Vagina (tissue), 2 donors: ENCODE measurements at places on chromosomes 7 and 10. TPM values are rescaled to one million over a fixed set of nuclear protein-coding genes. Genes with fewer than 3 reads are reported as not detected.

DNA sequence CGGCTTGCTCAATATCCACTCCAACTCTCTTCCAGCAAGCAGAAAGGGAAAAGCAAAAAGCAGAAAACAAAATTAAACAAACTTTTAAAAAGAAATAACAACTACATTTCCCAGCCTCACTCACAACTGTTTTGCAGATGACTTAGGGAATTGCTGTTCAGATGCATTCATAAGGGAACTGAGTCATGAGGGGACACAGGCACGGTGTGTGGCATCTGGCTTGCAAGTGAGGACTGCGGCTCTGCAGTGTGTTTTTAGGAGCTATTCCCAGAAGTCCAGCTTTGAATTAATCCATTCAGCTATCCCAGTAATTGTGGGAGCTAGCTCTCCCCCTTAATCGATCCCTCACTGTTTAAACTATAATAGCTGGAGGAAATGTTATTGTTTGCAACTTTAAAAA, 30.3 kb downstream of the PTN start:
- DNase-seq: no peak

DNA sequence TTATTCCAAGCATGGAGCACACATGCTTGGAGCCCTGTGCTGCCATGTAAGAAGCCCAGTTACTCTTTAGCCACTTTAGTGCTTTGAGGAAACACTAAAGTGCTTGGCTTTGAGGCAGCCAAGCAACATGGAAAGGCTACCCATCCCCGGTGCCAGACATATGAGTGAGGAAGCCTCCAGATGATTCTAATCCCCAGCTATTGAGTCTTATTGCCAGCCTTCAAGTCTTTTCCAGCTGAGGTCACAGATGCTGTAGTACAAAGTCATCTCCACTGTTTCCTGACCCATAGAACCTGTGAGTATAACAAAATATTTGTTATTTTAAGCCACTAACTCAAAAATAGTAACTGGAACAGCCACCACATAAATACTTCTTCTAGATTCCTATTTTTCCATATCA, 91.4 kb upstream of the CYP26C1 start:
- DNase-seq: no peak

DNA sequence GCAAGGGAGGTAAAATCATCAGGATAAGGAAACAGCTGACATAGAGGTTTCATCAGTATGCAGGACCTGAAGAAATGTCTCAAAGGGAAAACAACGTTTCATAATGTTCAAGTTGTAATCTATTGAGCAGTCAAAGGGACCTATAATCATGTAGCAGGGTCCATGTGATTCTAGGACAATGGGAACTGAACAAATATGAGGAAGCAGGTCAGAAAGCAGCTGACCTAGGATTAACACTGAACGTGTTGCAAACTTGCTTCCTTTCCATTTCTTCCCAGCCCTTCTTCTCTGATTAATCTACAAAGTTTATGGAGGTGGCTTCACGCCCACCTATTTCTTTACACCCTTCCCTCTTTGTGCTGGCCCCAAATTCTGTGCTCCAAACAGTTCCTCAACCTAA, 256.9 kb upstream of the AKR1E2 start:
- DNase-seq: no peak

DNA sequence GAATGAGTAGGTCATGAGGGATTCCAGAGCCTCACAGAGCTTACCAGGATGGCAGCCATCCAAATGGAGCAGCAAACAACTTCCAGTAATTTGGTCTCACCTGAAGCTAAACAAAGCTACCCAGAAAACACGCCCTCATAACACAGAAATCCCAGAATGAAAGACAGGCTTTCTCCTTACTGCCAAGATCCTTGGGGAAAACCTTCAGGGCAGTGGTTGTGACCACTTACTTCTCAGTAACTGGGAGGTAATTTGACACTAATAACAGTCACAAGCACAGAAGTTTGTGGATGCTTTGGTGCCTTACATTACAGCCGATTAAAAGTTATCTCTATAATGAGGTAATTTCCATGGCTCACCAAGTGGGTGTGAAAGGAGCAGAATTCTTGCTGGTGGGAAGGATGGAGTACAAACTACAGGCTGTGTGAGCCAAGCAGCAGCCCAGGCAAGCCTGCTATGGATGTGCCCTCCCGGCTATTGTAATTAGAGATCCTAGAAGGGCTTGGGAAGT, 10.4 kb downstream of the WDR91 start:
- DNase-seq: peak; percentile 16

DNA sequence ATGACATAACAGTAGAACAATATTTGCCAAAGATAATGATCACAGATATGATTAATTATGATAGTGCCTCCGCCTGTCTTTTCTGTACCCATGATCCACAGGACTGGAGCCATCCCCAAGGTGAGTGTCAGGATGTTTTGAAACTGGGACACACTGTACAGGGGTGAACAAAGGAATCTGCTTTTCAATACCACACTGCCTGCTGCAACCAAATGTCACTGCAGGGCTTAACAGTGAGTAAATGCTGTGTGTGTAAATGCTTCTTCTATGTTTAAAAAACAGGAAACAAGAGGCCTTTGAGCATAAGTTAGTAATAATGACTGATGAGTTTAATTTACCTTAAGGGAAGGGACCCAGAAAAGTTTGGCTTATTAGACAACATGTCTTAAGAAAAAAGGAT, 65.2 kb downstream of the HBP1 start:
- DNase-seq: no peak

OR2A7 gene
- 7.4 TPM for total RNA-seq

TRIM24 gene
- total RNA-seq: 12.5 TPM

FFAR4 gene
- 1.5 TPM for total RNA-seq
